ENCODE measurements at places on chromosomes 16 and 17.

- DNase-seq: no peak
Measured at GRCh38 chr17:81367171-81367570, 28.1 kb upstream of the BAHCC1 start.

DNA sequence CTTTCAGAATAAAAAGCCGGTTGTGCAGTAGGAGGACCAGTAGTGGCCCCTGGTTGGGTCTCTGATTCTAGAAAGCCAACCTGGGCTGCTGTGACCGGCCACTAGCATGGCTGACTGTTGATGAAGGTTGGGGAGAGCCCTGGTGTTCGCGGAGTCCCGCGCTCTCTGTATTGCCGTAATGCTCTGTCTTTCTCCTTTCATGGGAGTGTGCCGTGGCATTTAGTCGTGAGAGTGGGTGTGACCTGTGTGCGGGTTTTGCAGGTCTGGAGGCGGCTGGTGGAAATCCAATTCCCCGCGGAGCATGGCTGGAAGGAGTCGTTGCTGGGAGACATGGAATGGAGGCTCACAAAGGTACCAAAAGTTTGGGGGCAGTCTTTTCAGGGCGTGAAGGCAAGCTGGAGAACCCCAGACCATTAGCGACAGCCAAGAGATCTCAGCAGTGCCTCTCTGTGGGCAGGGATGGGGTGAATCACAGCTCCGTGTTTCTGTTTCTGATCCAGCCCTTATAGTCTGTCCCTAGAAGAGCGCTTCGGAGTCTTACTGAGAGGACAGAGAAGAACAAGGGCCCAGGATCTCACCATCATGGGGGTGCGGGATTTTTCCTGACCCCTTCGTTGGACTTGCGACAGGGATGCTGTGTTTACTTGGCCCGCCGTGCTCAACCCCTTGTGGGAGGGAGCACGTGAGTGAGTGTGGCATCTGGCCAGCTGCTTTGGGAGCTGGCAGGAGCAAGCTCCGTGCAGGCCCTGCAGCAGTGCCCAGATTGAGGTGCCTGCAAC, 56.5 kb downstream of the RNF213 start:
- no peak for DNase-seq

DNA sequence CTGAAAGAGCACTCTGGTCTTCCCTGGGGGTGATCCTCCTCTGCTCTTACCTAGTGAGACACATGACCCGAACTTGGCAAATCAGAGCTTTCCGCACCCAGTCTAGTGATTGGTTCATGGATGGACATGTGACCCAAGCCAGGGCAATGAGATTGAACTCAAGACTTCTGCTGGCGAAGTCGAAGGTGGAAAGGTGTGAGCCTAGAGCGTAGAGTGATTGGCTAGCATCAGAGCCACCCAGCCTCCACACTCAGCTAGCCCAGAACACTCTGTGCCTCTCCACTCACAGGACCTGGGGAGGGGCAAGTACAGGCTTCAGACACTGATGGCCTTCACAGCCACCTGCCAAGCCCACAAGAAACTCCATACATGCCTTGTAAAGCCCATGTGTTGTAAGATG, 17.6 kb downstream of the ATPAF2 start:
- DNase-seq: no peak

GRCh38 chr17:60442271-60443173, 20.2 kb downstream of the CHCT1 start:
- no peak for DNase-seq

- DNase-seq: no peak
Measured at GRCh38 chr17:83194761-83195329, 115.4 kb downstream of the METRNL start.
